T-helper 9 cell (primary cell): ENCODE measurements at places on chromosomes 4 and X.

DNA sequence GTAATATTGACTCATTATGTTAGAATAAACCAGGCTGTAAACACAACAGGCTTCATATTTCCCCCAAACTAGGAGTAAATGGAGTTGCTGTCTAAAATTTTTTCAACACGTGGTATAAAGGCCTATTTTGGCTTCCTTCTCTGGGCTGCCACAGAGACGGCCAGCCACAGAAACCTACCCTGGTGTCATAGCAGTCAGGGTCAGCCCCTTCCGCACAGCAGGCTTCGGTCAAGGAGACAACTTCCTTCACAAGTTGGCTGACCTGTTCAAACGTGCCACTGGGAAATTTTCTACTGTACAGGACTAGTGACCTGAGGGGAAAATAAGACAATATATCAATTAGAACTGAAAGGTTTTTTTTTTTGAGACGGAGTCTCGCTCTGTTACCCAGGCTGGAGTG is 15.8 kb downstream of the GC start:
- no peak for DNase-seq

- DNase-seq: no peak
Observed at GRCh38 chr4:124555959-124556358, 156.6 kb downstream of the ANKRD50 start.

DNA sequence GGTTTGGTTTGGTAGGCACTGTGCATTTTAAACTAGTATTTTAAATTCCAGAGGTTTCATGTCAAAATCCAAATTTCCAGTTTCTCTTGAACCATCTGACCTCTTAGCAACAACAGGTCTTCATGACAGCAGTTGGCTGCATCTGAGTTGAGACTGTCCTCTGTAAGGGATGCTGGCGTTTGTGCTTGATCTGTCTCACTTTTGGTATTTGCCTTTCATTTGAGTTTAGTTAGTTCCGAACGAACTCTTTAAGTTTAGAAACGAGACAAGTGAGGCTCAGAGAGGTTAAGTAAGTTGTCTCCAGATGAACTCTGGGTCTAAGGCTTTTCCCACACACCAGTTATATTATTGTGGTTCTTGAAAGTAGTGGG is 29.1 kb downstream of the SPARCL1 start:
- no peak for DNase-seq

DNA sequence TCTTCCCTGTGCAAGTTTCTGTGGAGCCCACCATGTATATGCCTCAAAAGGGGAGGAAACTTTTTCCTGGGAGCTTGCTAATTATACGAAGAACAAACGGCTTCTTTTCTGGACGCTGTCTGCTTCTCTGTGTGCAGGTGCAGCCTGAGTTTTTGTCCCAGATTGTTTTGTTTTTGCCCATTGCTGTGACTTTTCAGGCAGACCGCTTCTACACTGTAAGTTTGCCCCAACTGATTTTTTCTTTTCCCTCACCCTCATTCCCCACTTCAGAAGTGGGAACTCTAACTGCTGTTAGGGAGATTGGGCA is 51.9 kb downstream of the HMGB2 start:
- no peak for DNase-seq

GRCh38 chrX:45743081-45743533 is 542.4 kb upstream of the DIPK2B start:
- no peak for DNase-seq

DNA sequence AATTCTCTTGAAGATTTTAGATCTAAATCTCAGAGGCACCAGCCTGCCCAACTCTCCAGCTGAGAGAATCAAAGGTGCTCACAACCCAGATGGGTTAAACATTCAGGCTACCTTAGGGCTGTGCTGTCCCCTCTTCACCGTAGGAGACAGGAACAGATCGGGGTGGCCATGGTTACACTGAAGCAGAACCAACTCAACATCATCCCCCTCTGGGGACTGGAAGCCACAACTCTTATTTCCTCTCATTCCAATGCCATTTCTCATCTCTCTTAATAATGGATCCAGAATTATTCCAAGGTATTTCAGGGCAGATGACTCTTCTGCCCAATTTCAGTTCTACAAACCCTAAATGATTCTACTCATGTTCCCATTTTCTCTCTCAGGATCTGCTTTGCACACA is 109.7 kb downstream of the NKX6-1 start:
- DNase-seq: no peak

GRCh38 chr4:3852309-3852708 is 86.1 kb downstream of the ADRA2C start:
- no peak for DNase-seq

GRCh38 chrX:153398275-153398960 is 2.7 kb downstream of the PNMA6E start:
- no peak for DNase-seq

GRCh38 chr4:175330652-175331051 is 412.5 kb downstream of the ADAM29 start:
- DNase-seq: no peak

GRCh38 chr4:146550161-146550560 is 28.4 kb upstream of the SLC10A7 start:
- DNase-seq: no peak

GRCh38 chr4:31362756-31363155 is 642.6 kb downstream of the PCDH7 start:
- DNase-seq: no peak
